ENCODE measurements at places on chromosomes 3 and 15. TPM values are rescaled to one million over a fixed set of nuclear protein-coding genes. Genes with fewer than 3 reads are reported as not detected.

RPUSD2 gene
- 11.9 TPM for total RNA-seq

SPTBN5 gene
- total RNA-seq, result 1.5 TPM

ITGA11 gene
- total RNA-seq, result 0.73 TPM

FBXW12 gene
- not detected for total RNA-seq

ROBO1 gene
- not detected for total RNA-seq

MNS1 gene
- not detected for total RNA-seq

DNA sequence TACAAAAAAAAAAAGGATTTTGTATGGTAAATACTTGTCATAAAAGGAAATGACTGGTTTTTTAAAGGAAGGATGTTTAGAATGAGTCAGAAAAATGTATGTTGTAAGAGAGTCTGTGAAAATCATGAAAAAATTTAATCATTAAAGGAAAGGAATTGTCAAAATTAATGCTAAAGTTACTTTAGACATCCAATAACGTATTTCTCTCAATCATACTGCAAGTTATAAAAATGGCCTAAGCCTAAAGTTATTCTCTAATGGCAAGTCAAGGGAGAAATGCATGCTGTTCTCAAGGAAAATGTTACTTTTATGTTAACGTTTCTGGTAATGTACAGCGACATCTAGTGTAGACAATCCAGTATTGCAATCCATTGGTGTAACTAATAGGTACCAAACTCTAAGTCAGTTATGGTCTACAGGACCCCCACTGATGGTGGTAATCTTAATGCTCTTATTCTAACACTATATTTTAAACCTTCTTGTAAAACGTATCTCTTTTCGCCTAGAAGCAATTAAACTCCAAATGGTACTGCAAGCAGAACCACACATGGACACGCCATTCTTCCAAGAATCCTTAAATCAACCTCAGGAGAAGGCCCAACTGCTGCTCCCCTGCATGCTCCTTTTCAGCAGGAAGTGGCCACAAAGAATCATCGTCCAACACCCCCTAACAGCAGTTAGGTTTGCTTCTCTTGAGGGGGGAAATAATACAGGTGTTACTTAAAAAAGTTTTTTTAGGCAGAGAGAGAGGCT lies 35.2 kb downstream of the NCEH1 start:
- peaks cover 20% of the 10 kb centered on the region for H3K4me1 ChIP-seq
- no peak for DNase-seq
- H3K4me3 ChIP-seq, result no peak overlapping the region
- H3K36me3 ChIP-seq, result no peaks in the 10 kb centered on the region
- H3K27ac ChIP-seq, result no peak overlapping the region

GRCh38 chr3:53179580-53179979 lies 18.6 kb downstream of the PRKCD start:
- no peak for DNase-seq
- no peak overlapping the region for H3K4me3 ChIP-seq
- no peaks in the 10 kb centered on the region for H3K4me1 ChIP-seq
- H3K27me3 ChIP-seq, result no peaks in the 10 kb centered on the region
- no peak overlapping the region for H3K27ac ChIP-seq
- peaks cover 15% of the 10 kb centered on the region for H3K36me3 ChIP-seq

GRCh38 chr3:131972091-131972490 lies 62.7 kb downstream of the CPNE4 start:
- no peaks in the 10 kb centered on the region for H3K36me3 ChIP-seq
- H3K4me3 ChIP-seq, result no peak overlapping the region
- H3K27ac ChIP-seq, result no peak overlapping the region
- no peaks in the 10 kb centered on the region for H3K4me1 ChIP-seq
- no peak for DNase-seq
- H3K27me3 ChIP-seq, result no peaks in the 10 kb centered on the region

- peaks cover 49% of the 10 kb centered on the region for H3K27me3 ChIP-seq
- no peak for DNase-seq
- peaks cover 17% of the 10 kb centered on the region for H3K4me1 ChIP-seq
- H3K36me3 ChIP-seq, result no peaks in the 10 kb centered on the region
- H3K4me3 ChIP-seq, result no peak overlapping the region
Observed at GRCh38 chr3:154123906-154124305, 2.7 kb downstream of the ARHGEF26 start.

DNA sequence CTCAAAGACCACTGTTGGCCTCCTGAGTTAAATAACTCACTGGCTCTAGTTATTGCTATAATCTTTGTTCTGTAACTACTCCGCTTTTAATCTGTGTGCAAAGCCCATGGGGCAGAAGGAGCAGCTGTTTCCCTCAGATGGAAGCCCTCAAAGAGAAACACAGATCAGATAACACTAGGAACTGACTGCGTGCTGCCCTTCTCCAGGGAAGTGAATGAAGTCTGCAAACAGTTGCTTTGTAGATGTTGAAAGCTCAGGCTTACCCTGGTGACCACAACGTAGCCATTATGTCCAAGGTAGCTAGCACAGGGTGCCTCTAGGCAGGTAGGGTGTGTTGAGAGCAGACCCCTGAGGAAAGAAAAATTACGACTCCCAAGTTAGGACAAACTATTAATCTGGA lies 152.3 kb upstream of the STAC start:
- no peaks in the 10 kb centered on the region for H3K4me1 ChIP-seq
- no peaks in the 10 kb centered on the region for H3K36me3 ChIP-seq
- H3K27me3 ChIP-seq, result no peaks in the 10 kb centered on the region
- no peak overlapping the region for H3K4me3 ChIP-seq
- H3K27ac ChIP-seq, result no peak overlapping the region

- no peaks in the 10 kb centered on the region for H3K36me3 ChIP-seq
- H3K27me3 ChIP-seq, result peaks cover 3% of the 10 kb centered on the region
- no peaks in the 10 kb centered on the region for H3K4me1 ChIP-seq
- no peak overlapping the region for H3K27ac ChIP-seq
- H3K4me3 ChIP-seq, result no peak overlapping the region
- no peak for DNase-seq
Observed at GRCh38 chr15:23686466-23687142, 501 bp downstream of the NDN start.

GRCh38 chr3:21393683-21394311 lies 357.2 kb downstream of the ZNF385D start:
- H3K4me3 ChIP-seq, result no peak overlapping the region
- H3K27me3 ChIP-seq, result no peaks in the 10 kb centered on the region
- no peak for DNase-seq
- H3K4me1 ChIP-seq, result no peaks in the 10 kb centered on the region
- H3K27ac ChIP-seq, result no peak overlapping the region
- H3K36me3 ChIP-seq, result no peaks in the 10 kb centered on the region

DNA sequence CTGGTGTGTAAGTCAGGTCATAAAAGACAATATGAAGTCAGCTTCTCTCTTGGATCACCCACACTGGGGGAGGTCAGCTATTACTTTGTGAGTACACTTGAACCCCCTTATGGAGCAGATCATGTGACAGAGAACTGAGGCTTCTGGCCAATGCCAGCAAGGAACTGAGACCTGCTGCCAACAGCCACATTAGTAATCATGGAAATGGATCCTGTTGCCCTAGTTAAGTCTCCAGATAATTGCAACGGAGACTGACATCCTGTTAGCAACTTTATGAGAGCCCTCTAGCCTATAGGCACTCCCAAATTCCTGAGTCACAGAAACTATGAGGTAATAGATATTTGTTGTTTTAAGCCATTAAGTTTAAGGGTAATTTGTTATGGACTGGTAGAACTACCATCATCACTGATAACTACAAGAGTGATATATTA lies 110.4 kb upstream of the GMNC start:
- no peaks in the 10 kb centered on the region for H3K36me3 ChIP-seq
- no peak overlapping the region for H3K27ac ChIP-seq
- H3K4me1 ChIP-seq, result no peaks in the 10 kb centered on the region
- no peaks in the 10 kb centered on the region for H3K27me3 ChIP-seq
- no peak for DNase-seq
- H3K4me3 ChIP-seq, result no peak overlapping the region

DNA sequence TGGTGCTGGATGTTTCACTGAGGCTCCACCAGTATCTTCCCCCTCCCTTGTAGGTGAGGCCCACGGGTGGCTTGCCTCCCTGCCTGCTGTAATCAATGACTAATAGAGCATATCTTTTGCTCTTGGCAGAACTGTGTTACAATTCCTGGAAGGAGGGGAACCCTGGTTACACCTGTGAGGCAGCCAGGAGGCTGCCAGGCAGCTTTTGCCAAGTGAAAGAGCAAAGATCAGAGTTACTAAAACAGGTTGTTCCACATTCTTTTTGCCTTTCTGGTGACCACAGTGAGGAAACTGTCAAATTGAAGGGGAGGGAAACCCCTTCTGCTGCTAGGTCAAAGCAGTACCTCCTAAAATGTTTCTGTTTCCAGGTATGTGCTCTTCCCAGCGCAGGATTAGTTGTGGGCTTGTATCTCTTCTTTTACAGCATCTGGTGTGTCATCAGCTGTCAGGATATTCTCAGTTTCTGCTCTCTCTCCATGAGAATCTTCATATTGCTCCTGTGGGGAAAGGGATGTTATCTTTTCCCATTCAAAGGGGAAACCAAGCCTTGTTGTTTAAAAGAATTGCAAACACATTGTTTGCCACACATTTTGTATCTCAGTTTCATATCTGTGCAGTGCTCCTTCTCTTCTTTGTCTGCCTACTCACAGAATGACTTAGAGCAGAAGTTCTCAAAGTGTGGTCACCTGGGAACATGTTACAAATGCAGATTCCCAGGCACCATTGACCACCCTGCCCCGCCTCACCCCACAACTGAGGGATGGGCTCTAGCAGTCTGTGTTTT lies 137.4 kb upstream of the UMPS start:
- no peak overlapping the region for H3K27ac ChIP-seq
- H3K4me3 ChIP-seq, result no peak overlapping the region
- DNase-seq, result no peak
- H3K27me3 ChIP-seq, result peaks cover 9% of the 10 kb centered on the region
- H3K36me3 ChIP-seq, result no peaks in the 10 kb centered on the region

DNA sequence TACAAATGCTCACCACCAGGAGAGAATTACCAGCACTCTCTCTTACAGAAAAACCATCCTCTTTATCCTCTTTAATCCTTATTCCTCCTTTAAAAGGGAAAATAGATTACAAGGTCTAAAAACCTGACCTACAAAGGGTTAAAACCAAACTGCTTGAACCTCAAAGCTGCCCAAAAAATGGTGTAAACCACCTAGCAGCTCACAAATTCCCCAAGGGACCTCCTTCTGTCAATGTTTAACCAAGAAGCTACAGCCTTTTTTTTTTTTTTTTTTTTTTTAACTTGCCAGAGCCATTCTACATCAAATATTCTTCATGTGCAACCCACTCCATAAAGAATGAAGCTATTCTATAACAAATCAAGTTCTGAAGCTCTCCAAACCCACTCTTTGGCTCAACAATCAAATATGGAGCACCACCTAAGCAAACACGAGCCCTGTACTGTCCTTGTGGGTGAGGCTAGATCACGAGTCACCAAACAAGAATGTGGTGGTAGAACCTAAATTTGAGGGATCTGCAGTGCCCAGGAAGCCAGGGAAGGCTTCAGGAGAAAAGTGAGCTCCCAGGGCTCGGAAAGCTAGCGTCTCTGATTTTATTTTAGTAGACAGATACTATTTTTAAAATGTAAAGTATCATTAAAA lies 20.1 kb downstream of the OSBPL10 start:
- H3K36me3 ChIP-seq, result no peaks in the 10 kb centered on the region
- peaks cover 1% of the 10 kb centered on the region for H3K27me3 ChIP-seq
- H3K27ac ChIP-seq, result no peak overlapping the region
- DNase-seq, result no peak
- no peak overlapping the region for H3K4me3 ChIP-seq
- peaks cover 6% of the 10 kb centered on the region for H3K4me1 ChIP-seq

GRCh38 chr3:107323723-107324122 lies 53.5 kb upstream of the CCDC54 start:
- no peak overlapping the region for H3K27ac ChIP-seq
- no peaks in the 10 kb centered on the region for H3K27me3 ChIP-seq
- H3K4me1 ChIP-seq, result no peaks in the 10 kb centered on the region
- no peaks in the 10 kb centered on the region for H3K36me3 ChIP-seq

DNA sequence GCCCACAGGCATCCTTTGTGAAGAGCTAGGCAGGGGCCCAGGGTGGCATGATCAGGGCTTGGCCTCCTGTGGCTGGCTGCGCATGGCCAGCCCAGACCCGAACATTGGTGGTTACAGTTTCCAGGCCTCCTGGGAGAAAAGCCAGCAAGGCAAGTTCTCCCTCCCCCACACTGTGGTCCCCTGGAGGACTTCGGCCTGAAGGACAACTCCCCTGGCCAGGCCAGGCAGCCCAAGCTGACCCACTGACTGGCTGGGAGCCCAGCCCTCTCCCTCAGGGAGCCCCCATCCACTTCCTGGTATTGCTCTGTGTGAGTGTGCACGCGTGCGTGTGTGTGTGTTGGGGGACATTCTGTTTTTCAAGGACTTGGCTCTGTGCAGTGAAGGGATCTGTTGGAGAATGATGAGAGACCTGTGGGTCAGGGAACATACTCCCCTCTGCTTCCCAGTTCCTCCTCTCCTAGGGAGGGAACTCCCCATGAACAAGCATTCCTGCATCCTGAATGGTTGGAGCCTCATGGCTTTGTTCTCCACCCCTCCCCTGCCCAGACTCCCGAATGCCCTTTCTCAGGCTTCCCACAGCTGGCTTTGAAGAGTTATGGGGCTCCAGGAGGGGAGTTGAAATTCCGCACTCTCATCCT lies 29.5 kb downstream of the CORO2B start:
- no peak overlapping the region for H3K27ac ChIP-seq
- no peaks in the 10 kb centered on the region for H3K36me3 ChIP-seq
- no peaks in the 10 kb centered on the region for H3K4me1 ChIP-seq
- H3K27me3 ChIP-seq, result peaks cover 11% of the 10 kb centered on the region

- peaks cover 32% of the 10 kb centered on the region for H3K36me3 ChIP-seq
- DNase-seq, result peak; percentile 40
- H3K27me3 ChIP-seq, result peaks cover under 1% of the 10 kb centered on the region
- H3K27ac ChIP-seq, result peak overlapping the region; percentile 88
Observed at GRCh38 chr15:63157891-63158431, 684 bp upstream of the RPS27L start.

GRCh38 chr3:195082811-195083210 lies 188.1 kb downstream of the XXYLT1 start:
- no peak for DNase-seq
- peaks cover 4% of the 10 kb centered on the region for H3K4me1 ChIP-seq
- H3K4me3 ChIP-seq, result no peak overlapping the region
- H3K27me3 ChIP-seq, result no peaks in the 10 kb centered on the region
- no peaks in the 10 kb centered on the region for H3K36me3 ChIP-seq

DNA sequence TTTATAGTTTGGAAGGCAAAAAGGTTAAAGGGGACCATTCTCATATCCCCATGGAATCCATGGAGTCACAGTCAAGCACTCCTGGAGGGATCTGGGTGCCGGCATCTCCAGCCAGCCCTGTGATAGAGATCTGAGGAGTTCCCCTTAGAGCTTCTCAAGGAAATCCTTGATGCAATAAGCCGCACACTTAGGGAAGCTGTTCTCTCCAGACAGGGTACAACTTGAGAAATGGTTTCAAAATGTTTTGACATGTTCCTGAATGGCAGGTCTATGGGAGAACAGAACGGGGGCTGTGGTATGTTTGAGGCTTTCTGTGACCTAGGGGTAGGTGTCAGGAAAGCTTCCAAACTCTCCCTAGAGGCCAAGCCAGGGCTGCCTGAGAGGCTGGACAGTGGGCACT lies 292.9 kb downstream of the TLE3 start:
- no peak overlapping the region for H3K4me3 ChIP-seq
- peaks cover 10% of the 10 kb centered on the region for H3K4me1 ChIP-seq
- peaks cover 6% of the 10 kb centered on the region for H3K27me3 ChIP-seq
